ENCODE measurements at places on chromosomes 4 and X.

GRCh38 chrX:133749370-133749769 lies 236.0 kb downstream of the GPC3 start:
- no peak for DNase-seq

- DNase-seq = no peak
Measured at GRCh38 chrX:33041141-33041540, 170.2 kb downstream of the DMD start.

- DNase-seq = no peak
Measured at GRCh38 chrX:37873220-37873619, 25.8 kb upstream of the DYNLT3 start.

DNA sequence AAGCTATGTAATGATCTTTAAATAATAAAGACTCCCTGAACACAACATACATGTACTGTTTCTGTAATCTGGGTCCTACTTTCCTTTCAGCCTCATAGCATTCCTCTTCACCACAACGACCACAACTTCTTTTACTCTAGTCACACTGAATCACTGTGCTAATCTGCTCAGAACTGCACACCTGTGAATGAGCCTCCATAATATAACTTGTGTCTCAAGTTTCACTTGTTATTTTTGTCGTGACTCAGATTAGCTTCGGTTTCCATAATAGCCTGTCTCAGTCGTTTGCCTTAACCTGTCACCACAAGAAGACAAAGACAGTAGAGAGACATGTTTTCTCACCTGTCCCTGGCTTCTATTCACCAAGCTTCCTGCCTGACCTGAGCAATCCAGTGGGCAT lies 61.8 kb downstream of the MAGED1 start:
- DNase-seq = no peak

- no peak for DNase-seq
Measured at GRCh38 chr4:3176367-3177229, 72.4 kb upstream of the MSANTD1 start.

DNA sequence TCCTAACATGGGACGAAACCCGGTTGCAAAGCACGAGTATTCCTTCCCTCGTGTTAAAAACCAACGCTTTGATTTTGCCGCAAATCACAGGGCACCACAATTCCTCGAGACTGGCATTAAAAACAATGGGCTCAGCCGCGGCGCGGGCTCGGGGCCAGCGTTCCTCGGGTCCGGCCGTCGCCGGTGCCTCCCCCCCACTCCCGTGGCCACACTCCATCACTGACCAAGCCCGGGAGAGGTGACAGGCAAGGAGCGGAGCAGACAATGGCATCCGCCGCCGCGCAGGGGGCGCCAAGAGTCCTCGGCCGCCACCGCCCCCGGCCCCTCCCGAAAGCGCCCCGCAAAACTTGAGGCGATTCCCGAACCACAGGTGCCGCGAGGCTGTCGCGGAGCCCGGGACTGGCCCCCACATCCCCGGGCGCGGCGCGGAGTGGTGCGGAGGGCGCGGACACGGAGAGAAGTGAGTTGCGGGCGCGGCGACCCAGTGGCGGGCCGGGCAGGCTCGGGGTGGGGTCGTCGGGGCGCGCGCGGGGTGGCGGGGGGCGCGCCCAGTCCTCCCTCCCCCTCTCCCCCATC lies 445 bp downstream of the AP1S2 start:
- no peak for DNase-seq

DNA sequence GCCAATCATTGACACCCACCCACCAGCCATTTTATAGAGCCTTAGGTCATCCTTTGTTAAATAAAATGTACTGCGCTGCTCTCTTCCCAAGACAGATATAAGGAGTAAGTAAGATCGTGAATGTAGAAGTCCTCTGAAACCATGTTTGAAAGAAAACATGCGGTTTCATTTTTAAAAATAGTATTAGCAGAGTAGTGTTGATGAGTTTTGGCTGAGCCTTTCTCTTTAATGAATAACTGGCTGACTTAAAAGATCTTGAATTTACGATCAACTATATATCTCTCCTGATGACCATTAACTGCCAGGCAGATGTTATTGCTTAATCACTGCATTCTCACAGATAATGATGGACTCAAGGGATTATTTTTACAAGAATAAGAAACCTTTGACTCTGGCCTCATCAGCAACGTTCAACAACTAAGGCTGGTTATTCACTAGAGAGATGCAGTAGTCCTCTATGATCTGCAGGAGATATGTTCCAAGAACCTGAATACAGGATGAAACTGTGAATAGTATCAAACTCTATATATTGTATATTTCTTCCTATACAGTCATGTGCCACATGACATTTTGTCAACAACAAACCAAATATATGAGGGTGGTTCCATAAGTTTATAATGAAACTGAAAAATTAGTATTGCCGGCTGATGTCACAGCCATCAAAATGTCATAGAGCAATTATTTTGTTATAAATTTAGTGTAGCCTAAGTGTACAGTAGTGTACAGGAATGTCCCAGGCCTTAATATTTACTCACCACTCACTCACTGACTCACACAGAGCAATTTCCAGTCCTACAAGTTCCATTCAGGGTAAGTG lies 80.8 kb downstream of the FAM13A start:
- DNase-seq = no peak

- DNase-seq = no peak
Measured at GRCh38 chr4:142565771-142566170, 280.3 kb downstream of the INPP4B start.

- no peak for DNase-seq
Measured at GRCh38 chrX:128051526-128051925, 677 bp downstream of the ACTRT1 start.

DNA sequence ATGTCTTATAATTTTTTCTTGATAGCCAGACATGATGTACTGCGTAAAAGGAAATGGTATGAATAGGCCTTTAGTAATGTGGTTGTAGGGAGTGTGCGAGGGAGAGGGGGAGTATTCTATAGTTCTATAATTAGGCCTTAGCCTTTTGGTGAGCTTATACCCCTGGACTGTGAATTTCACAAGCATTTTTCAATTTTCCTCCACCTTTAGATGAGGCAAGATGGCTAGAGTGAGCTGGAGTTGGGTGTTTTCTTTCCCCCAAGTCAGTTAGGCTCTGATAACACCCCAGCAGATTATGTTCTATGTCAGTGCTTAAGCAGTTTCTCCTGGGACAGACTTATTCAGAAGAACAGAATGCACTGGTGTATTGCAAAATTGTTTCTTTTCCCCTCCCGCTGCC lies 210.2 kb upstream of the NPY2R start:
- no peak for DNase-seq

- DNase-seq = no peak
Measured at GRCh38 chrX:10467793-10468192, 152.6 kb downstream of the MID1 start.

- no peak for DNase-seq
Measured at GRCh38 chr4:25485104-25485503, 108.0 kb downstream of the ANAPC4 start.

- no peak for DNase-seq
Measured at GRCh38 chrX:122445466-122445865, 738.6 kb upstream of the GRIA3 start.

DNA sequence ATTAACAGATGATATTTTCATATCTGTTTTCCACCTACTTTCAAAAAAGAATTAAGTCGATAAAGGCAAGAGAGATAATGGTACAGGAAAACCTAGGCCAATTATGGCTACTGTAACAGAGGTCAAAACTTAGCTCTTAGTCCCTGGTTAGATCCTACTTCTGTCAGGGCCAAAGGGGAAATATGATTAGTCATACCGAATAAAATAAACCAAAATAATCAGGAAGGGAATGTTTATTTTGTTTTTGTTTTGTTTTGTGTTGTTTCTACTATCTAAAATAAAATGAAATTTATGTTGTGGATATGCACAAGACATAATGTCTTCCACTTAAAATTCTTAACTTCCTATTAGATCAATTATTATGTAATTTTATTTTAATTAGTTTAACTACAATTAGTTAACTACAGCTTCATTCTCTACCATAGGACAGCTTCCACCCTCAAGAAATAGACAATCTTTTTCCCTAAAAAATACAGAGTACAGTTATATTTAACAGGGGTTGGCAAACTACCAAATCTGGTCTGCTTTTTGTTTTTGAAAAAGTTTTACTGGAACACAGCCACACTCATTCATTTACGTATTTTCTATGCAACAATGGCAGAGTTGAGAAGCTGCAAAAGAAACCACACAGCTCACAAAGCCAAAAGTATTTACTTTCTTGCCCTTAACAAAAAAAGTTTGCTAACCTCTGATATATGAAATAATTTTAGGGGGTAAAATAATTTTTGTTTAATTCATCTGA lies 25.4 kb downstream of the TMEM47 start:
- no peak for DNase-seq

- no peak for DNase-seq
Measured at GRCh38 chr4:125739760-125740159, 425.0 kb downstream of the FAT4 start.

- no peak for DNase-seq
Measured at GRCh38 chr4:139833151-139833910, 167.7 kb downstream of the MGST2 start.
